ENCODE measurements at places on chromosomes 1 and 21.
A peak's percentile ranks its signal among the peaks of the same experiment; 100 is the strongest.

- DNase-seq = no peak
Observed at GRCh38 chr1:14094611-14095400, 394.8 kb downstream of the PRDM2 start.

GRCh38 chr21:26883768-26884167, 38.6 kb upstream of the ADAMTS1 start:
- DNase-seq = no peak

GRCh38 chr1:40315795-40316594, 1.1 kb downstream of the COL9A2 start:
- no peak for DNase-seq

DNA sequence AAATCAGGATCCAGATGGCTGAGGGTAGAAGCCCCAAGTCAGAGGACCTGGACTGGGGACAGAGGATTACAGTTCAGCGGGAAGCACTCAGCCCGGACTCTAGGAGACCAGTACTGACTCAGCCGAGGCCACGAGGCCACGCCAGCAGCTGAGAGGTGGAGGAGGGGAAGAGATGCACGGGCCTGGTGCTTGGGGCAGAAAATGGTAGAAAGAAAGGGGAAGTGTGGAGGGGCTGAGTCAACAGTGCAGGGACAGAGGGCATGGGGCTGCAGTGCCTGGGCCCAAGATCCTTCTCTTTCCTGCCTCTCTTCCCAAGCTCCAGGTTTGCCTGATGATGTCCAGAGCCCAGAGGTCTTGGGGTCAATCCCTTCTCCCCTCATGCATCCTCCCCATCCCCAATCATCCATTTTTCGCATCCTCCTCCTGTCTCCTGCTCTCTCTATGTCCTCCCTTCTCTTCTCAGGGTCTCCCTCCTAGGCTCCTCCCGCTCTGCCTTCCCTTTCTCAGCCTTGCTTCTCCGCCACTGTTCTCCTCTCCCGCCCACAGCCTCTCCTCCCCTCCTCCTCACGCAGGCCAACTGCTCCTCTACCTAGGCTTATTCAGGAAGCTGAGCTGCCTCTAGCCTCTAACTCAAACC, 7.7 kb downstream of the ARHGEF2 start:
- DNase-seq = peak; percentile 95

DNA sequence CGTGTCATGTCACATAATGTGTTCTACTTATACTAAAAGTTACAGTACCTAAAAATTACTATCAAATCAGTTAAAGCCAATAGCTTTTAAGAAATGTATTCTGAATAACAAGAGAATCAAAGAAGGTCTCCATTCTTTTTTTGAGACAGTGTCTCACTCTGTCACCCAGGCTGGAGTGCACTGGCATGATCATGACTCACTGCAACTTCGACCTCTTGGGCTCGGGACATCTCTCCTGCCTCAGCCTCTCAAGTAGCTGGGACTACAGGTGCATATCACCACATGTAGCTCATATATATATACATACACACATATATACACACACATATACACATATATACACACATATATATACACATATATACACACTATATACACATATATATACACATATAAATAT, 20.1 kb downstream of the COP1 start:
- DNase-seq = no peak

GRCh38 chr1:41475859-41476567, 8.5 kb downstream of the EDN2 start:
- no peak for DNase-seq

GRCh38 chr21:45952974-45953373, 28.6 kb upstream of the COL6A1 start:
- DNase-seq = no peak

DNA sequence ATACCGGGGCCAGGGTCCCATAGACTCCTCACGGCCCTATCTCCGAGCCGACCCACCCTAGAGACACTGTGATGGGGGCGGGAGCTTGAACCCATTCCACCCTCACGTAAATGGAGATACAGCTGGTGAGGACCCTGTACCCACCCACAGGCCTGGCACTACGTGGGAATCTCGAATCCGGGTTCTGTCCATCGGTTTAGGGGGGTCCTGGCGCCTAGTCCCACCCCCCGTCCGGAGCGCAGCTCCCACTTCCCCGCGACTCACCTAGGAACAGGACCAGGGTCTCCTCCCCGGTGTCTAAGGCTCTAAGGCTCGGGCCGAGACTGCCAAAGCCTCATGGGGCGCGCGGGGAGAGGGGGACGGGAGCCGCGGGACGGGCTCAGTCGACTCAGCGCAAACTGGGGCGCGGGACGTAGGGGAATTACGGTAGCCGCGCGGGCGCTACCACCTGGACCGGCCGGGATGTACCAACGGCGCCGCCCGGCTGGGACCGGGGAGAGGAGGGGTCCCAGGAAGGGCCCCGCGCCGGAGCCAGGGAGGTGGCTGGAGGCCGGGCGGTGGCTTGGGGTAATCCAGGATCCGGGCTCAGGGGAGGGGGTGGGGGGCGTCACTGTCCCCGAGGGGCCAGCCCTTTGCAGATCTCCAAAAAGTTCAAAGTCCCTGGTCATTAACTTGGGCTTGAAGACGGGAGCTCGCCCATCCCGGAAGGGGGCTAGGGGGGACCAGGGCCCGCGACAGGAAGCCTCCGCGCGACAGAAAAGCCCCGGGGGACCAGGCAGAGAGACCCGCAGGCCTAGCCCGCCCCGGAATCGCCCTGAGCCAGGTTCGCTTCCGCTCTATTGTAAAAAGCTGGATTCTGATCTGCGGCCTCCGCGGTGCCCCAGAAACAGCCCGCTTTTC, 1.0 kb downstream of the PLEKHG5 start:
- no peak for DNase-seq

DNA sequence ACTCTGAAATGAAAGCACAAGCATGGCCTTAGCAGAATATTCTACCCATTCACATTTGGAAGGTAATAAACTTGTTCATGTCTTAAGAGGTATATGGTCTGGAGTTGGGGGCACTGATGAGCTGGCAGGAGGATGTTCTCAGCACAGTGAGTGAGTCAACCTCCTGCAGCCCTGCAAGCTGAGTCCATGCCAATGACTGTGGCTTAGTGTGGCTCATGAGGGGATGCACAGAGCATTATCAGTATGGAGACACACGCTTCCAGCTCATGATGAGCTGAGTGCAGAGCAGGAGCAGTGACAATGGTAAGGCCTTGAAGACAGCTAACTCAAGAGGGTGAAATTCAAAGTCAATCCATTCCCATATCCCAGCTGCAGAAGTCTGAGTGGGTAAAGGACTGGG, 102.3 kb downstream of the TNFSF18 start:
- DNase-seq = no peak

GRCh38 chr1:245007852-245008251, 143.5 kb upstream of the HNRNPU start:
- DNase-seq = no peak

- DNase-seq = peak; percentile 21
Observed at GRCh38 chr1:3695326-3696217, 43.3 kb downstream of the TP73 start.

GRCh38 chr1:19257178-19257914, 5.7 kb downstream of the MRTO4 start:
- DNase-seq = peak; percentile 96

DNA sequence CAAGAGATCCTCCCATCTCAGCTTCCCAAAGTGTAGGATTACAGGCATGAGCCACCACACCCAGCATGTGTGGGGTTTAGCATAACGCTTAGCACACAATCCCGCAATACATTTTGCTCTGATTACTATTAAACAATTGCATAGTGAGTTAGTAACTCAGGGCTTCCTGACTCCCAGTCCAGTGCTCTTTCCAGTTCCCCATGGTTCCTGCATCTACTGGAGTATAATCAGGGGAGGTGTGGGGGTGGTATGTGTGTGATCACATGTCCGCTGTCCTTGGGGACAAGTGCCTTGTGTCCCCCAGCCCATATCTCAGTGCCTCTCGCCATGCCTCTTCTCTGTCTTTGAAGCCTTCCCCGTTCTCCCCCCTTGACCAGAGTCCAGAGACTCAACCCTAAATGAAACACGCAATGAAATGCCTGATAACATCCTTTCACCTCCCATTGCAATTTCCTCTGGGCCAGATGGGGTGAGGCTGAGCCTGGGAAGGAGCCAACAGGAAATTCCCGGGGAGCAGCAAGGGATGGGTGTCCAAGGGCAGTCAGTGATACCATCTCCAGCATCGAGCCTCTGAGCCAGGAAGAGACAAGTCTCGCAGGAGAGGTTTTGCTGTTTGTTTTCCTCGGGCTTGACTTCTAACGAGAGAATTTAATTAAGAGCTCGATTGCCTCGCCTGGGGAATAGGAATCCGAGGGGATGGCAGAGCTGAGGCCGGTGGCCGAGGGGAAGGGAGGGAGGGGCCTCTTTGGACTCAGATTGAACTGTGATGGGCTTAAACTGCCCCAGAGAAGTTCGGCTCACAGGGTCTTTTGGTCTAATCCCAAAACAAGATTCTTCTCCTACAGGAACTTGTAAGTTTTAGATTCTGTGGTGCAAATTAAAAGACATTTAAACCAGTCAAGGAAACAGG, 7.7 kb upstream of the HTR1D start:
- DNase-seq = no peak

DNA sequence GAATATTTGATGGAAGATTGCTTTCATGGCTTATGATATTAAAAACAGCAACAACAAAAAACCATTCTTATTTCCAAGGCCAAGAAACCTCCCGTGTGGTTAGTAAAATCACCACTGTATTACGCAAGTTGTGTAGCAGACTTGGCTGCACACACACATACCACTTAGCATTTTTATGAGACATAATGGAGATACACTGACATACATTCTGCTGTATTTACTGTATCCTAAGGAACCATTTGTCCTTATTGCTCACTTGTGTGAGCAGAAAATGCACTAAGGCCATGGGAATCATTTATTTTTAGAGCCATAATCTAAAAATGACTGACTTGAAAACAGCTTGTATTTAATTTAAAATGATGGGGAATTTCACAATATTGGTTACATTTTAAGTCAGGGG, 584 bp upstream of the C1orf141 start:
- DNase-seq = no peak

DNA sequence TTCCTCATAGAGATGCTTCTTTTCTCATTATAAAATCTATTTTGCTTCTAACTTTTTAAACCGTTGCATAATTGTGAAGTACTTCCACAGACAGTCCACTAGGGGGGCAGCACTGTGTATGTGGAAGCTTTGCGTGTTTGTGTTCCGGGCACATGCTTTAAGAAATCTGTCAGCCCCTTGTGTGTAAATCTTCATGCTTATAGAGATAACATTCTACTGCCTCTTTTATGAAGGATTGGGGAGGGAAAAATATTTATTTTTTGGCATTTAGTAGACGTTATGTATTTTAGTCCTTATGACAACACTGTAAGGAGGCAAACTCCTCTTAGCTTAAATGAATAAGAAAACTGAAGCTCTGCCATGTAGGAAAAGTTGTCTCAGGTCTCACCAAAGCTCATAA, 157.3 kb upstream of the PTGFR start:
- no peak for DNase-seq

GRCh38 chr1:74426208-74426937, 86.0 kb downstream of the LRRC53 start:
- no peak for DNase-seq

DNA sequence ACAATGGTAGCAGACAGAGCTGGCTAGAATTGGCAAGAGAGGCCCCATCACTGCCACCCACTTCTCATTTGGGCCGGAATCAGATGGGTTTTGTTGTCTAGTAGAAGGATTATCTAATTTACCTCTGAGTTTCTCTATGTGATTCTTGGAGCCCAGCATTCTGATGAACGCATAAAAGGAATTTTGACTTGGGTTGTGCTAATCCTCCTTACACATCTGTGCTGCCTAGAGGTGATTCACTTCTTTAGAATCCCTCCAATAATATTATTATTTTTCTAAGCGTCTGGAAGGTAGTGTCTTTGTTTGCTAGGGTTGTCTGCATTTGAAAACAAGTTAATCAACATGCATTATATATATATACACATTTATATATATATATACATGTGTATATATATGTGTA, 118.1 kb downstream of the RUNX1 start:
- DNase-seq = no peak

GRCh38 chr1:188043536-188044245, 1214.9 kb downstream of the PLA2G4A start:
- no peak for DNase-seq

DNA sequence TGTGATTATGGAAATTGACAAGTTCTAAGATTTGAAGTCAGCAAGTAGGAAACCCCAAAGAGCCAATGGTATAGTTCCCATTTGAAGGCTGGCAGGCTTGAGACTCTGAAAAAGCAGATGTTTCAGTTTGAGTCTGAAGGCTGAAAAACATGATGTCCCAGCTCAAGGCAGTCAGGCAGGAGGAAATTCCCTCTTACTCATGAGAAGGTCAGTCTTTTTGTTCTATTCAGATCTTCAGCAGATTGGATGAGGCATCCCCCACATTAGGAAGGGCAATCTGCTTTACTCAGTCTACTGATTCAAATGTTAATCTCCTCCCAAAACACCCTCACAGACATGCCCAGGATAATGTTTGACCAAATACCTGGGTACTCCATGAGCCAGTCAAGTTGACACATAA, 372.5 kb upstream of the ST6GALNAC5 start:
- no peak for DNase-seq

DNA sequence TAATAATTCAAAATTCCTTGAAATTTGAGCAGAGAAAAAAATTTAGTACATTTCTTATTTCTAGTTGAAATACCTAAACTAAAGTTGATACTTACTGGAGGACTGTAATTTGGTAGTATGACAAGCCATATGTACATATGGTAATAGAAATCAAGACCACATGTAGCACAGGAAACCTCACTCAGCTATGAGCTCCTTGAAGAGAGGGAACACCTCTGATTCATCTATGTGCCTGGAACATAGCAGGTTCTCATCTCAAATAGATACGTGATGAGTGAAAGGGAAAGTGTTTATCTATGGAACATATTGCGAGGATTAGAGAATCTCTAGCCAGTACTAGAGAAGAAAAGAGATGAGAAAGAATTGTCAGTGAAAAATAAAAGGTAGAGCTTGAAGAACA, 47.9 kb upstream of the GNG4 start:
- DNase-seq = no peak

DNA sequence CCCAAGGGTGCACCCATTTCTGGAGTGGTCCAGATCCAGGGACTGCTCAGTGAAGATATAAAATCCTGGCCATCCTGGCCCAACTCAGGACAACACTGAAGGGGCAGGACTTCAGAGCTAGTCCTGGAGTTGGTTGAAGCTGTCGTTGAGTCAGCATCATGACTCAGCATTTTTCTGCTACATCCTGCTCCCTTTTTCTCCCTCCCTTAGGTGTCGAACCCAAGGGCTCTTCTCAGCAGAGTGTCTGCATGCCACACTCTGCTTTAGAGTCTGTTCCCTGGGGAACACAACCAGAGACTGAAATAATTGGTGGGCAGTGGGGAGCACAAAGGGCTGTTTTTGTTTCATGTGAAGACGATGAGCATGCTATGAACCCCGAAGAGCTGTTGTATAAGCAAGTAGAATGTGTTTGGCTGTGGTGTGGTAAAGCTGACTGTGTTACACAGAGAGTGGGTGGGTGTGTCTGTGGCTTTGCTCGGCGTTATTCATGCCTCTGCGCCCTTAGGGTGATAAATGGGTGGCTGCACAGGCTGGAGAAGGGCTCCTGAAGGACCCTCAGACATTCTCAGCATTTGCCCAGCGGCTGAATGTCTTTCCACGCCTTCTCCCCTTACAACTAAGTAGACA, 167.2 kb downstream of the CYYR1 start:
- DNase-seq = no peak

All from inflammatory macrophage (primary cell).